ENCODE measurements at places on chromosomes 6 and 20.

- peak; percentile 45 for DNase-seq
These were observed 248.0 kb downstream of the CDH26 start for GRCh38 chr20:60206259-60206658.

DNA sequence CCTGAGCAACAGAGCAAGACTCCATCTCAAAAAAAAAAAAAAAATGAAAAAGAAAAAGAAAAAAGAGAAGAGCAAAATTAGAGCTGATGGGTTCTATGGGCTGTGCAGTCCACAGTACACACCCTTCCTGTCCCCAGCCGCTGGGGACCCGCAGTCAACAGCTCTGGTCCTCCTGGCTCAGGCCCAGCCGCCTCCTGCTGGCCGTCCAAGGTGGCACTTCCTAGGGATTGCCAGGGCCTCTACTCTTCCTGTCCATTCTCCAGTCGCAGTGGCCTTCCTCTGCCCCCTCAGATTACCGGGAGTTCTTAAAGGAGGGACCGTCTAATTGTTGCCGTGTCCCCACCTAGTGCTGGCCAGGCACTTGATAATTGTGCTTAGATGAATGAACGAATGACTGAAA lies 41.7 kb downstream of the TMEM242 start:
- DNase-seq, result no peak

DNA sequence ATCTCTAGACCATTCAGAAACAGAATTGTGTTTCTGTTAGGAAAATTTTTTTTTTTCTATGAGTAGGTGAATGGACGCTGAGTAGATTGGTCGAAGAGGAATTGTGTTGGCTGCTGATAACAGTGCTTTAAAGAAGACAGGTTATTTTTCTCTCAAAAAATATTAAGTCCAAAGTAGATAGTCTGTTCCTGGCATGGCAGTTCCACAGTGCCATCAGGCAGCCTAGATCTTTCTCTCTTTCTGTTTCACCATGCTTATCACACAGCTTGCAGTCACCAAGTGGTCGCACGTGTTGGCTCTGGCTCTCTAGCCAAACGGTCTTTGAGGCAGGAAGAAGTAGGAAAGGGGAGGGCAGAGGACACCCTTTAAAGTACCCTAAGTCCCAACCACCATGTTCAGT lies 22.4 kb upstream of the SERINC3 start:
- DNase-seq, result no peak

- DNase-seq, result no peak
These were observed 832.3 kb upstream of the ADGRB3 start for GRCh38 chr6:67802771-67803170.

GRCh38 chr6:23181356-23182110 lies 612.2 kb downstream of the HDGFL1 start:
- DNase-seq, result no peak

GRCh38 chr6:47727391-47727790 lies 29.0 kb downstream of the ADGRF4 start:
- no peak for DNase-seq

DNA sequence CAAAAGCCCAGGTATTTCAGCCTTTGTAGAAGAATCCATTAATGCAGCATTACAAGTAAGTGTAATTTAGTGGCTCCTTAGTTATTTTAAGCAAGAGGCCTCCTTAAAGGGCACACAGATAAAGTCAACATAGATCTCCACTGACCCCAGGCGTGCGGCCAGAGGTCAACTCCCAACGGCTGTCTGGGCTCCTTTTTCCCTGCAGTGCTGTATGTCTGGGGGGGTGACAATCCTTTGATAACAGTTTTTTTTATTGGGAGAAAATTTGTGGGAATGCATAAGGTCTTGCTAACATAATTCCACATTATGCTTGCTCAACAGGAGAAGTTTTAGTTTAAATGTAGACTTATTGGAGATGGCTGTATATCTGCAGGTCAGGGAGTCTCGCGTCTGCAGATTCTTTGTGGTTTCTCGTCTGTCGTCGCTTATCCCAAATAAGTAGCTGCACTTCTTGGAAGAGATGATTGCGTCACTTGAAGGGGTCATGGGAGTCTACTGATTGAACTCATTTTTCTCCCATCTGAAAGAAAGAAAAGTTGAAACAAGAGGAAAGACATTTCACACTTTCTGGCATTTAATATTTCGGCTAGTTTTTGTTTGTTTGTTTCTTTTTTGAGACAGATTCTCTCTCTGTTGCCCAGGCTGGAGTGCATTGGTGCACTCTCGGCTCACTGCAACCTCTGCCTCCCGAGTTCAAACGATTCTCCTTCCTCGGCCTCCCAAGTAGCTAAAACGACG lies 151.7 kb upstream of the AKAP12 start:
- no peak for DNase-seq

GRCh38 chr6:88013015-88013414 lies 34.6 kb upstream of the SPACA1 start:
- DNase-seq, result no peak

DNA sequence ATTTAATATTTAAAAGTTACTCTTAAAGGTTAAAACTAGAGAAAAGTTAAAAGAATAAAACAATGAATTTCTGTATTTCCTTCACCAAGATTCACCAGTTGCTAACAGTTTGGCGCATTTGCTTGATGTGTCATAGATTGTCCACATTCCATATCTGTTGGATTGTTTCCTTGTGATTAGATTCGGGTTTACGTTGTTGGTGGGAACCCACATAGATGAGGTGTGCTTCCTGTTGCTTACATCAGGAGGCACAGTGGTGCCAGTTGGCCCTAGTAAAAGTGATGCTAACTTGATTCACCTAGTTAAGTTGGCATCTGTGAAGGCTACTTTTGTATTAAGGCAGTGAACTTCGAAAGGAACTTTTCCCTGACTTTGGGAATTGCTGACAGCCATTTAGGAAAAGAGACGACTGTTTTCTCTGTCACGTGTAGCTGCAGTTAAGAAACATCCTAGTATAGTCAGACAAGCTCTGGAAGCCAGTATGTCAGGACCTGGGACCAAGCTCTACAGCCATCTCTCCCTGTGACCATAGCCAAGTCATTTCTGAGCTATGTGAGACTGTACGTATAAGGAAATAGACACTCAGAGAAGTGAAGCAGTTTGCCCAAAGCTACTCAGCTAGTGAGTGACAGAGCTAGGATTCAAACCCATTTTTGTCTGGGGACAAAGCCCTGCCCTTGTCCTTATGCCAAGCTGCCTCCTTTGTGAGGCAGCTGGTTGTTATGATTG lies 49.0 kb downstream of the PPARD start:
- no peak for DNase-seq

GRCh38 chr20:58143531-58143930 lies 84.9 kb downstream of the ANKRD60 start:
- no peak for DNase-seq
